ENCODE measurements at places on chromosomes 7 and 10.
A peak's percentile ranks its signal among the peaks of the same experiment; 100 is the strongest.

GRCh38 chr7:106855540-106856132, 9.4 kb upstream of the PIK3CG start:
- no peak for DNase-seq

DNA sequence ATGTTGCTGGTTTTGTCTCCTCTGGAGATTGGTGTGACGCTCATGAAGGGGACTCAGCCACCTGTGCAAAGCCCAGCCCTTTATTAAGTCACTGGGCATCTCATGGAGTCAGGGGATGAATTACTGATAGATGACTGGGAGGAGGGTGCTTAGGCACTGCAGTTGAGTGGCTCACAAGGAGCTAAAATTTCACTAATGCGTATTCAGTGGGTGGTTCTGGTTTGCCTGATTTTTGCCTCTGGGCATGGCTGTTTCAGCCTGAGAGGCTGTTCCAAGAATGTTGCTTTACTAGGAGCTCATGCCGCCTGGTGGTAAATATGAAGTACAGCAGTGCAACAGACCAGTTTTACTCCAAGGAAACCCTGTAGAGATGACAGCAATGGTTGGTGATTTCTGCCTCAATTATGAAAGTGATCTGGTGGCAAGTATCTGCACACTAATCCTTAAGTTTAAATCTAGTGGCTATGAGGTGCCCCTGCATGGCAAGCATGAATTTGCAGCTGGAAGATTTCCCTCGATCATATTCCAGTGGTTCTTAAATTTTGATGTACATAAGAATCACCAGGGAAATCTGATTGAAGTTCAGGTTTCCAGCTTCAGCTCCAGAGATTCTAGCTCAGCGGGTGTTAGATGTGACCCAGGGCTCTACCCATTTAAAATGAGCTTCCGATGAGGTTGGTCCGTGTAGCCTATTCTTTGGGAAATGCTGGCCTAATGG, 19.9 kb downstream of the ACTA2 start:
- DNase-seq, result peak; percentile 71

GRCh38 chr7:95424716-95425115, 10.1 kb downstream of the PON2 start:
- DNase-seq, result no peak

DNA sequence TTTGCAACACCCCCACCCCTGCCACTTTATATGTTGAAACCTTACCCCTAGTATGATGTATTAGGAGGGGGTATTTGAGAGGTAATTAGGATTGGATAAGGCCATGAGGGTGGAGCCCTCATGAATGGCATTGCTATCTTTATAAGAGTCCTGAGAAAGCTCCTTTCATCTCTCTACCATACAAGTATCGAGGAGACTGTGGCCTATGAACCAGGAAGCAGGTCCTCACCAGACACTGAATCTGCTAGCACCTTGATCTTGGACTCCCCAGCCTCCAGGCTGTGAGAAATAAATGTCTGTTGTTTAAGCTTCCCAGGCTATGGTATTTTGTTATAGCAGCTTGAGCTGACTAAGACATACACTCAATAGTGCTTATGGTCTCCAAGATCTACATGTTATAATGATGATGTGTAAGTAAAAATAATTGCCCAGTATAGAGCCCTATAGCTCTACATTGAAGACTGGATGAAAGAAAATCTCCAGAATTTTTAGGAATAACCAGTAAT, 188.8 kb downstream of the RAPGEF5 start:
- no peak for DNase-seq

DNA sequence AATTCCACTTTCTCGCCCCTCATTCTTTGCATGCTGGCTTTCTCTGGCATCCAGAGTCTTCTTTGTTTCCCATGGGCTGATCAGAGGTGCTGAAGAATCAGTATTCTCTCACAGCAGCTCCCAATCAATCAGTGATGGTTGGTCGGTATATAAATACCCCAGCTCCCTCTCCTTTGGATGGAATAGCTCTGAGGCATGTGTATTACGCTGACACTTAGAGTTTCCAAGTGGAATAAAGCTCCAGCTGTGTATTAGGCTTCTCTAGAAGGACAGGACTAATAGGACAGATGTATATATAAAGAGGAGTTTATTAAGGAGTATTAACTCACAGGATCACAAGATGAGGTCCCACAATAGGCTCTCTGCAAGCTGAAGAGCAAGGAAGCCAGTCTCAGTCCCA, 218.3 kb upstream of the GRB10 start:
- no peak for DNase-seq

DNA sequence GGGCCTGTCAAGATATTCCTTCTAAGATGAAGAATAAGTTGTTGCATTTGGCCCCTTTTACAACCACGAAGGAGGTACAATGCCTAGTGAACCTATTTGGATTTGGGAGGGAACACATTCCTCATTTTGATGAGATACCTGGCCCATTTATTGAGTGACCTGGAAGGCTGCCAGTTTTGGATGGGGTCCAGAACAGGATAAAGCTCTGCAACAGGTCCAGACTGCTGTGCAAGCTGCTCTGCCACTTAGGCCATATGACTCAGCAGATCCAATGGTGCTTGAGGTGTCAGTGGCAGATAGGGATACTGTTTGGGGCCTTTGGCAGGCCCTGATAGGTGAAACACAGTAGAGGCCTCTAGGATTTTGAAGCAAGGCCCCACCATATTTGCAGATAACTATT, 704.6 kb downstream of the CCSER2 start:
- DNase-seq, result no peak

DNA sequence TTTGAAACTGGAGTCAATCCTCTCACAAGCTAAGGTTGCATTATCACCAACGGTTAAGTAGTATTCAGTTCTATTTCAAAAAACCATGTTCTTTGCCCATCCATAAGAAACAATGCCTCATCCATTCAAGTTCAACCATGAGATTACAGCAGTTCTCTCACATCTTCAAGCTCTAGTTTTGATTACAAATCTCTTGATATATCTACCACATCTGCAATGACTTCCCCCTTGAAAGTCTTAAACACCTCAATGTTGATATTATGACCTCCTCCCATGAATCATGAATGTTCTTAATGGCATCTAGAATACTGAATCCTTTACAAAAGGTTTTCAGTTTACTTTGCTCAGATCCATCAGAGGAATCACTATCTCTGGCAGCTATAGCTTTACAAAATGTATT, 81.8 kb downstream of the JMJD1C start:
- no peak for DNase-seq

- no peak for DNase-seq
Observed at GRCh38 chr10:30675791-30676718, 46.5 kb upstream of the LYZL2 start.

- DNase-seq, result no peak
Observed at GRCh38 chr7:150973571-150974451, 4.3 kb downstream of the KCNH2 start.

GRCh38 chr10:58299580-58299979, 30.6 kb downstream of the CISD1 start:
- DNase-seq, result no peak
